Naive thymus-derived CD8-positive, alpha-beta T cell (primary cell): ENCODE measurements at places on chromosomes 16 and 17. TPM values are rescaled to one million over a fixed set of nuclear protein-coding genes. Genes with fewer than 3 reads are reported as not detected.

Gene TP53TG3F
- total RNA-seq = not detected

Gene SLC22A31
- total RNA-seq = not detected

Gene CCL1
- not detected for total RNA-seq

Gene SUMO2
- 255 TPM for total RNA-seq

DNA sequence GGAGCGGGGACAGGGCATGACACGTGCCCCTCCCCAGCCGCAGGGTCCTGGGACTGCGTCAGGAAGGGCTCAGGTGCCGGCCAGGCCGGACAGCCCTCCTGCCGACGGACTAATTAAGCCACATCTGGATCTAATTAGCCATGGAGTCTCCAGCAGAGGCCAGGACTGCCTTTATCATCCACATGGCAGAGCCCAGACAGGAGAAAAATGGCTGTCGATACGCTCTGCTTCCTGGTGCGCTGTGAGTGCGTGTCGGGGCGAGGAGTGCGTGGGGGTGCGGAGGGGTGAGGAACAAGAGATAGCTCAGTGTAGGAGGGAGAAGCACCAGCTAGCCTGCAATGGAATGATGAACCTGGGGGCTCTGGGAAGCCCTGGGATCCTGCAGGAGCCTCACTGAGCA is 218.8 kb downstream of the IRF8 start:
- H3K4me3 ChIP-seq = no peak overlapping the region
- H3K4me1 ChIP-seq = no peaks in the 10 kb centered on the region
- H3K36me3 ChIP-seq = no peaks in the 10 kb centered on the region
- H3K27me3 ChIP-seq = peaks cover 20% of the 10 kb centered on the region
- no peak for DNase-seq

DNA sequence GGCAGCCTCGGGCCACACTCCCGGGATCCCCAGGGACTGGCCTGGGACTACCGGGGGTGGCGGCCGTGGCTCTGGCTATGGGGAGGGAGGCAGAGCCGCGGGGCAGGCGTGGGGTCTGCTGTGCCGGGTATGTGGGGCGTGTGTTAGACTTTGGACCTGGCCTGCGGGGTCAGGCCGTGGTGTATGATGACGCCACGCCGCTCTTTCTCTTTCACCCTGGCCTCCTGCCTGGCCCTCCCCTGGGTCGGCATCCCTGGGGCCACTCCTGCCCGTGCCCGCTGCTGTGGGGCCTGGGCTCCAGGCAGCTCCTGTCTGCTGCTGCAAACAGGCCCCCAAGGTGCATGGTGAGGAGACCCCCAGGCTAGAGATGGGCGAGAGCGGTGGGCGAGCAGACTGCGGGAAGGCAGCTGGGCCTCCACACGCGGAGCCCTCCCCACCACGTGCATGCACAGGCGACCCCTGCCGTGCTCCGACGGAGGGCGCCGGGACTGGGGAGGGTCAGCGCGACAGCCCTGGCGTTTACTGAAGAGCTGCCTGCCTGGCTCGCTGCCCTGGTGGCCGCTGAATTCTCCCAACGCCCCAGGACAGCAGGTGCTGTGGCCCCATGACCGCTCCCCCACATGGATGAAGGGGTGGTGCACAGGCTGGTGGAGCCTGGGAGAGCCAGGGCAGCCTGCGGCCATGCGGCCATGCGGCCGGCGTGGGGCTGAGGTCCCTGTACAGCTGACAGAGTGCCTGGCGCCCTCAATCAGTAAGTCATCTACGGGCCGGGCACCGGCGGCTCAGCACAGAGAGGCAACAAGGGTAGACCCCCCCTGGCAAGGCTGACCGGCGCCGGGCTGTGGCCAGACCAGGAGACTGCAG is 16.0 kb downstream of the CAPN15 start:
- H3K36me3 ChIP-seq = no peaks in the 10 kb centered on the region
- no peaks in the 10 kb centered on the region for H3K27me3 ChIP-seq
- no peak overlapping the region for H3K27ac ChIP-seq
- no peaks in the 10 kb centered on the region for H3K4me1 ChIP-seq

- no peak for DNase-seq
- H3K4me3 ChIP-seq = no peak overlapping the region
- H3K27me3 ChIP-seq = no peaks in the 10 kb centered on the region
- H3K36me3 ChIP-seq = no peaks in the 10 kb centered on the region
- H3K27ac ChIP-seq = no peak overlapping the region
Observed at GRCh38 chr17:81459224-81459623, 53.4 kb downstream of the ACTG1 start.

DNA sequence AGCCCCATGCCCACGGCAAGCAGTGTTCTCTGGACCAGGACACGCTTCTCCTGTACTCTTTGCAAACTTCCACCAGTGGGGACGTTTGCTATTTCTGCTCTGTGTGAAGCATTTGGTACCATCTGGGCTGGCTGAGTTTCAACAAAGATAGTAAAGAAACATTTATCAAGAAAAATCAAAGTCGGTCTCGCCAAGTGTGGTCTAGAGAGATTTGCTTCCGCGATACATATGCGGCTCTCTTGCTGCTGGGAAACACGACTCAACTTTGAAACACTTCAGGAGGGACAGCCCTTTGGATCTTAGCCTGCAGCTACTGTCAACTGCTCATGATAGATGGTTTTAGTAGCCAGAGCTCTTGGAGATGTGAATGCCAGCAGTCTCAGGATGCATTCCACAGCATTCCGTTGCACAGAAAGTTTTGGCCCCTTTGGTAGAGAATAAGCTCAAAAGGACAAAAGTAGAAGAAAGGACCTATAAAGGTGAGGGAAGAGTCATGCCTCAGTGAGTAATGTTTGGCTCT is 168.2 kb upstream of the CACNG3 start:
- H3K27me3 ChIP-seq = no peaks in the 10 kb centered on the region
- H3K4me1 ChIP-seq = peaks cover 16% of the 10 kb centered on the region
- peaks cover 30% of the 10 kb centered on the region for H3K36me3 ChIP-seq
- DNase-seq = no peak

- DNase-seq = no peak
- peaks cover 3% of the 10 kb centered on the region for H3K27me3 ChIP-seq
- H3K4me1 ChIP-seq = peaks cover 49% of the 10 kb centered on the region
- no peaks in the 10 kb centered on the region for H3K36me3 ChIP-seq
- no peak overlapping the region for H3K4me3 ChIP-seq
Observed at GRCh38 chr16:56919099-56919800, 12.7 kb upstream of the HERPUD1 start.

- peak; percentile 40 for DNase-seq
- no peaks in the 10 kb centered on the region for H3K36me3 ChIP-seq
- H3K4me3 ChIP-seq = no peak overlapping the region
- H3K27me3 ChIP-seq = peaks cover 16% of the 10 kb centered on the region
- no peak overlapping the region for H3K27ac ChIP-seq
Observed at GRCh38 chr16:48117217-48118105, 38.3 kb downstream of the ABCC12 start.

DNA sequence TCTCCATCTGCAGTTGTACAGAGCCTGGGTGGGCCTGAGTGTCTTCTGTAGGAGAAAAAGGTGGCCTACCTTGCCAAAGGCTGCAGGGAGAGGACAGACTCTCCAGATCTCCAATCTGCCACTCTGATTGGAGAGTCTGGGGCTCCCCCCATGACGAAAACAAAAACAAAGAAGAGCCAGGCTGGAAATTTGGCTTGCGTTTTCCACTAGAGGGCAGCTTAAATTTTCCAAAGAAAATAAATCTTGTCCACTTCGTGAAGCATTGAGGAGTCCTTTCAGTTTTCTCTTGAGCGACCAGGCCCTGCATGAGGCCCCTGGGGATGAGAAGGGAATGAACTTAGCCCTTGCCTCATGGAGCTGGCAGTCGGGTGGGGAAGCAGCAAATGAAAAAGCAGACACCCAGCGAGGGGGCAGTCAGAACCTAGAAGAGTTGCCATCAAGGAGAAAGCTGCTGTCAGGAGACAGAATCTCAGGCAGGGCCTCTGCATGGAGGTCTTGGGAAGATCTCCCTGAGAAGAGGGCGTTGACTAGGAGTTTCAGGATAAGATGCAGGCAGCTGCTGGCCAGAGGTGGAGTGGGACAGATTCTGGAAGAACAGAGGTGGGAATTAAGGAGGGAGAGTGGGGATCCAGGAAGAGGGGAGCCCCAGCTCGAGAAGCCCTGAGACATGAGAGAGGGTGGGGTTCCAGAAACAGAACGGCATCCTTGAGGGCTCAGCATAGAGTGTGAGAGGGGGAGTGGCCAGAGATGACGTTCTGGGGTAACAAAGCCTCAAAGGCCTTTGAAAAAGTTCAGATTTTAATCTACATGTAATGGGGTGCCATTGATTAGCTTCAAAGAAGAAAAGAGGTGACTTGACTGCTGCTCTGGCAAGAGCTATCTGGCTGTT is 8.4 kb upstream of the SHCBP1 start:
- H3K27ac ChIP-seq = no peak overlapping the region
- H3K4me3 ChIP-seq = no peak overlapping the region
- DNase-seq = no peak

DNA sequence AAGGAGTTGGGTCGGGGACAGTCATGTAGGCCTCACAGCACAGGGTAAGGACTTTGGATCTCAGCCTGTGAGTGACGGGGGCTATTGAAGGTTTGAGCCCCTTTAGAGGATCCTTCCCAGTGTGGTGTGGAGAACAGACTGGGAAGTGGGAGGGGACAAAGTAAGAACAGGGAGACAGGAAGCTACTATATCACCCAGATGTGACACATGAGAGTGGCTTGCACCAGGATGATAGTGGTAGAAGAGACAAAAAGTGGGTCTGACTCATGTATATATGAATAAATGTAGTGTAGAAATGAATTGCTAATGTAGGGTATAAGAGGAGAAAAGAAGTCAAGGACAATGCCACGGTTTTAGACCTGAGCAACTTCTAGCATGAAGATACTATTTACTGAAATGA is 4.5 kb downstream of the NUP93 start:
- no peak for DNase-seq
- peaks cover 21% of the 10 kb centered on the region for H3K4me1 ChIP-seq
- H3K27ac ChIP-seq = no peak overlapping the region
- peaks cover 12% of the 10 kb centered on the region for H3K36me3 ChIP-seq
- no peaks in the 10 kb centered on the region for H3K27me3 ChIP-seq

DNA sequence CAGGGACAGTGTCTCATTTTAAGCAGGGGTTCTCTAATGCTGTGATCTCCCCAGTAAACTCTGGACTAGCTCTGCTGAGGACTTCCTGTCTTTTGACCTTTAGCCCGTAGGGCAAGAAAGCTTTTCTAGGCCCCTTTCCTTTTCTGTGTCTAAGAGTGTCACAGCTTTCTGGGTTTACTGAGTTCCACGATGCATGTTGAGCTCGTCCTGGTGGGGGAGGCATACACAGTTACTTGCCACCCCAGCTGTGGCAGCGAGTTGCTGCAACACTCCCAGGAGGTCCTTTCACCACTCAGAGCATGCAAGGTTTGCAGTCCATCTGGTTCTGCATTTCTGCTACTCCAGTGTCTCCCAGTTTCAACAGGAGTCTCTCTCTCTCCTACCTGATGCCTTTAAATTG is 23.7 kb downstream of the NOD2 start:
- no peak overlapping the region for H3K4me3 ChIP-seq
- peaks cover 27% of the 10 kb centered on the region for H3K4me1 ChIP-seq
- no peak for DNase-seq
- no peaks in the 10 kb centered on the region for H3K27me3 ChIP-seq
- no peak overlapping the region for H3K27ac ChIP-seq

DNA sequence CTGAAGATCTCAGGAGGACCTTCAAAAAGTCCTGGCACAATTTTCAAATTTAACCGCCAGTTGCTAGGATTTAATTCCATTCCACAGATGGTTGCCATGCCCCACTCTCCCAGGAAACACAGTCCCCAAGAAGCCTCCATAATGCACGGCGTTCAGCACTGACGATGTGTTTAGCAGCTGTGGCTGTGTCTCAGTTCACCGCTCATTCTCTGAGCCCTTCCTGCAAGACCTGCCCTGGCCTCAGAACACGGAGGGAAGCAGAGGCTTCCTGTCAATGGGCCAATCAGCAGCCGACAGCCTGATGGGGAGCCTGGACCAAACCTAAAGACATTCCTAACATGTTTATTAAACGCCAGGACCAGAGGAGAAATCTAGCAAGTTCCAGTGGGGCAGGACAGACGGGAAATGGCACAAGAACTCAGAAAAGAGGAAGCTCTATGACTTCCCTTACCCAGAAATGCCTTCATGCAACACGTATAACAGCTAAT is 4.9 kb downstream of the MYLK3 start:
- H3K27ac ChIP-seq = no peak overlapping the region
- peaks cover 9% of the 10 kb centered on the region for H3K4me1 ChIP-seq
- no peaks in the 10 kb centered on the region for H3K36me3 ChIP-seq
- H3K27me3 ChIP-seq = no peaks in the 10 kb centered on the region

DNA sequence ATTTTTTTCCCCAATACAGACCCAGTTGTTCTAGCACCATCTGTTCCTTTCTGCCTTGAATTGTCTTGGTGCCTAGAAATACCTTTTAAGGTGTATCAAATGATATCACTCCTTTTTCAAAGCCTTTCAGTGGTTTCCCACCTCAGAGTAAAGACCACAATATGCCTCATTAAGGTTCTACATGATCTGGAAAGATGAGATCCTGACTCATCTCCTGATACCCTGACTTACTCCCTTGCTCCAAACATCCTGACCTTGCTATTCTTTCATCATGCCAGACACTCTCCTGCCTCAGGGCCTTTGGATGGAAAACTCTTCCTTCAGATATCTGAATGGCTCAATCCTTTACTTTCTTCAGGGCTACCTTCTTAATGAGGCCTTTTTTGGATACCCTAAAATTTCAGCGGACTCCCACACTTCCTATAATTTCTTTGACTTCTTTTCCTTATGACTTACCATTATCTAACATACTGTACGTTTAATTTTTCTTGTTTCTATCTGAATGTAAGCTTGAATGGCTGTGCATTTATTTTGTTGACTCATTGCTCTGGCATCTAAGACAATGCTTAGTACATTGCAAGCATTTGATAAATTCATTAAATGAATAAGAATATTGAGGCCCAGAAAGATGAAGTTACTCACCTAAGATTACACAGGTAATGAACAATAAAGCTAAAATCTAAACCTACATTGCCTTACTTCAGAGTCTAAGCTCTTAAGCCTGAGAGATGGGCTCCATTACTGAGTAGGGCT is 19.2 kb downstream of the FLOT2 start:
- peaks cover 23% of the 10 kb centered on the region for H3K36me3 ChIP-seq
- H3K4me3 ChIP-seq = no peak overlapping the region
- H3K27ac ChIP-seq = no peak overlapping the region
- peaks cover 4% of the 10 kb centered on the region for H3K4me1 ChIP-seq

DNA sequence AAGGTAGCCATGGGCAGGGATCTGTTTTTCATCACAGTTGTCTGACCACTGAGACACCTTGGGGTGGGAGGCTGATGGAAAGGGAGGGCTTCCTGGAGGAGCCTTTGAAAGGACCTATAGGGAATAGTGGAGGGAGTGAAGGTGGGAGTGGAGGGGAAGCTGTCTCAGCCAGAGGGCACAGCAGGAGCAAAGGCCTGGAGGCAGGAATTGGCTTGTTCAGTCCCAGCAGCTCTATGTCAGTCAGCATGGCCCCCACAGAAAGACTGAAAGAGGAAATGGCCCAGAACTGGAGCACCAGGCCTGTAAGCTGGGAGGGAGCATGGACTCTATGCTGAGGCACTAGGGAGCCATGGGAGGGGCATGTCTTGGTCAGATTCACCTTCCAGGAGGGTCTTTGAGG is 12.8 kb upstream of the CBFB start:
- no peak overlapping the region for H3K4me3 ChIP-seq
- H3K36me3 ChIP-seq = no peaks in the 10 kb centered on the region
- H3K27me3 ChIP-seq = no peaks in the 10 kb centered on the region
- H3K4me1 ChIP-seq = peaks cover 5% of the 10 kb centered on the region
- no peak for DNase-seq
- H3K27ac ChIP-seq = no peak overlapping the region

GRCh38 chr17:78459696-78460095 is 81.2 kb downstream of the PGS1 start:
- DNase-seq = no peak
- no peak overlapping the region for H3K4me3 ChIP-seq
- no peaks in the 10 kb centered on the region for H3K27me3 ChIP-seq
- no peak overlapping the region for H3K27ac ChIP-seq
- no peaks in the 10 kb centered on the region for H3K36me3 ChIP-seq
- H3K4me1 ChIP-seq = no peaks in the 10 kb centered on the region
